ENCODE measurements at places on chromosomes 1 and 21.

- no peak for DNase-seq
These were observed 3.0 kb upstream of the SDE2 start for GRCh38 chr1:226001963-226002666.

DNA sequence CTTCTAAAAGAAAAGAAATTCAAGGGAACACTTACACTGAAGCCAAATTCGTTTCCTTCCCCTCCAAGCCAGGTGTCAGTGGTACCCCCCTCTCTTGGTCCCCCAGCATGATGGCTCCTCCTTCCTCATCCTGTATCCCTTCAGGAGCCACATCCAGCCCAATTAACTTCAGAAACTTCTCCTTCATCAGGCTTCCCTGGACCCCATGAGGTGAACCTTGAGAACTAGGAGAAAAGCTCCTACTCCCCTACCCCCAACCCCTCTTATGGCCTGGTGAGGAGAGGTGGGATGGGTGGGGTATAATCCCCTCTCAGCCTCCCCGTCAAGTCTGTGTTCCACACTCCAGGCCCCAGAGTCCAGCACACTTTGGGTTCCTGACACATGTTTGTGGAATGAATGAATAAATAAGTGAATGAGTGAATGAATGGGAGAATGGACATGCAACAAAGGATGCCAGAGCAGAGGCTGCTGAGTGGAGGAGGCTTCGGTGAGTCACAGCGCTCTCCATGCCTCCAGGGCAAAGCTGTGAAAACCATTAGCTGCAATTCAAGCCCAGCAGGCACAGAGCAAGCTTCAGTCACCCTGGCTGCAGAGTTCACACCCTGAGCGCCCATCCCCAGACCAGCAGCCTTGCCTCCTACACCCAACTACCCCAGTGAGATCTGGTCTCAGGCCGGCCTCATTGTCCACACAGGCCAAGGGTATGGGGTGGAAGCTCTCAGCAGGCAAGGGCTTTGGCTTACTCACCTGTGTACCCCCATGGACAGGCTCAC is 43.8 kb downstream of the BATF3 start:
- DNase-seq = peak; percentile 53

DNA sequence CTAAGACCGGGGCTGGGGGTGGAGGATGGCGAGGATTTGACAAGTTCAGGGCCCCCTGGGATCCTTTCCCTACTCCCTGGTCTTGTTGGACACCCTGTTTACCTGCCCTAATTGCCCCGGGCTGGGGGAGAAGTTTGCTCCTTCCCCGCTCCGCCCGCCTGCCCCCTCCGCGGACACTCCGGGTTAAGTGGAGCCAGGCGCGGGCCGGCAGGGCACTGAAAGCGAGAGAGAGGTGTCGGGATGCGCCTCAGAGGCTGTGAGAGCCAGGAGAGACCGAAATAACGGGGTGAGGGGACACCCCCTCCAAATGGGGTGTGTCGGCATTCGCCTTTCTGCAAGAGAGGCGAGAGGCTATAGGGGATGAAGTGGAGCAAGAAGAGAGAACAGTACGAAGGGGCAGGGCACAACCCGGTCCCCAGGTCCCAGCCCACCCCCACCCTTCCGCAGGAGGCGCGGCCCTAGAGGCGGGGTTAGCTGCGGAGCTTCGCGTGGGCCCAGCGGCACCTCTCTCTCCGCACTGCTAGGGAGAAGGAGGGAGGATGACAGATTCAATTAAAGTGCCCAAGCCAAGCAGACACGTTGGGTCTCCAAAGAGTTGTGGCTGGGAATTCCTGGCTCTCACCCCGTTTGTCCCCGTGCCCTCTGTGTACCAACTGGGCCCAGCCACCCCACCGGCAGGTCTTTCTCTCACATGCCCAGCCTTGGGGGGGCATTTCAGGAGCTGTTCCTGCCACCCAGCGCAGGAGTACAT is 3.8 kb downstream of the EFNA3 start:
- DNase-seq = no peak

GRCh38 chr21:41562101-41563000 is 54.4 kb upstream of the TMPRSS2 start:
- peak; percentile 68 for DNase-seq

DNA sequence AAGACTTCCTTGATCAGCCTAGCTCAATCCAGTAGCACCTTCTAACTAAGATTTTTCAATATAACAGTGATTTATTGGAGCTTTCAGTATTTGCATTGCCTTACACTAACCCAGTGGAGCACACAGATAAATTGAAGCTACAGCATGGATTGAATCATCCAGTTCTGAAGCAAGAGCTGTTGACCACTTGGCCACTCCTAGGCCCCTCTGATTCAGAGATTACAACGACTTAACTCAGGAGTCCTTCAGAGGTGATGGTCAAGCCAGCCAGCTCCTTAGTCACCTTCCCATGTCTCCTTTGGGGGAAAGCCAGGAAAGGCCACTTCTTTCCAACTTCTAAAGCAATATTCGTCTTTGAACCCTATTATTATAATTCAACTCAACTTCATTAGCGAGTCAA is 151.8 kb downstream of the TENT5C start:
- DNase-seq = no peak

DNA sequence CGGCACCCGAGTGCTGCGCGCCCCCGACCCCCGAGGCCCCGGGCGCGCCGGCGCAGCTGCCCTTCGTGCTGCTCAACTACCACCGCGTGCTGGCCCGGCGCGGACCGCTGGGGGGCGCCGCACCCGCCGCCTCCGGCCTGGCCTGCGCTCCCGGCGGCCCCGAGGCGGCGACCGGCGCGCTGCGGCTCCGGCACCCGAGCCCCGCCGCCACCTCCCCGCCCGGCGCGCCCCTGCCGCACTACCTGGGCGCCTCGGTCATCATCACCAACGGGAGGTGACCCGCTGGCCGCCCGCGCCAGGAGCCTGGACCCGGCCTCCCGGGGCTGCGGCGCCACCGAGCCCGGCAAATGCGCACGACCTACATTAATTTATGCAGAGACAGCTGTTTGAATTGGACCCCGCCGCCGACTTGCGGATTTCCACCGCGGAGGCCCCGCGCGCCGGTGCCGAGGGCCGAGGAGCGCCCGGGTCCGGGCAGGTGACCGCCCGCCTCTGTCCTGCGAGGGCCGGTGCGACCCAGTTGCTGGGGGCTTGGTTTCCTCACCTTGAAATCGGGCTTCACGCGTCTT is 49.0 kb downstream of the SIM2 start:
- DNase-seq = peak; percentile 91

DNA sequence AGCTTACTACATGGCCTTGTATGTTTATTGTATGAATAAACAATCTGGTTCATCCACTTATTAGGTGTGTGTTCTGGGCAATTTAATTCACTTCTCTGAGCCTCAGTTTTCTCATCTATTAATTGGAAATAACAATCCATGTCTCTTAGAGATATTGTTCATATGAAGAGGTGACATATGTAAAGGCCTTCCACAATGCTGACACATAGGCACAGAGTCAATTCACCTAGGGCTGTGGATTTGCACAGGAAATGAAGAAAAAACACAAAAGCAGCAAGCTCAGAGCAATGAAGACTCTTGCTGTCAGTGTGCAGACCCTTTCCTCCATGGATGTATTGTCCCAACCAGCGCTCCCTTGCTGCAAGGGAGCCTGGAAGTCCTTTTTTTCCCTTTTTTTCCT is 195.2 kb upstream of the CAMK1G start:
- no peak for DNase-seq

DNA sequence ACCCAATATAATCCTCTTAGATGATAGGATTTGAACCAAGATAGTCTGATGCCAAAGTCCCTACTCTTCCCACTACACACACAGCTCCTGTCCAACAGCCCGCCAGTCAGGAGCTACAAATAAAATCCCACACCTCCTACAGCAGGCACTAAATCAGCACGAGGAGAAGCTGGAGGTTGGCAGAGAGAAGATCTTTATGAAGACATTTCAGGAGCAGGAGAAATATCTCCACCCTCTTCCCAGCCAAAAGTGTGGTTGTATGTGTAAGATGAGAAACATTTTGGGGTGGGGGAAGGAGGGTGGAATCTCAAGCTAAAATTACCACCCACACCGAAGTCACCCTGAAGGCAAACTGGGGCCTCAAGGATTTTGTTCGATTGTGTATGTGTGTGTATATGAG is 54.5 kb downstream of the PLXNA2 start:
- no peak for DNase-seq

Data from osteocyte (in vitro differentiated cells).